ENCODE measurements at places on chromosomes 2 and 18. TPM values are rescaled to one million over a fixed set of nuclear protein-coding genes. Genes with fewer than 3 reads are reported as not detected.

TMEM150A gene
- total RNA-seq, result 4.2 TPM

TSPYL6 gene
- under 0.01 TPM for total RNA-seq

MAL gene
- total RNA-seq, result not detected

RTP5 gene
- total RNA-seq, result 5.2 TPM
